ENCODE measurements at places on chromosomes 5 and 9.

GRCh38 chr9:21070906-21071305 lies 6.8 kb downstream of the IFNB1 start:
- DNase-seq, result no peak

- no peak for DNase-seq
These were observed 59.3 kb downstream of the SVEP1 start for GRCh38 chr9:110520120-110520701.

GRCh38 chr5:178293815-178294214 lies 61.2 kb upstream of the PHYKPL start:
- no peak for DNase-seq

DNA sequence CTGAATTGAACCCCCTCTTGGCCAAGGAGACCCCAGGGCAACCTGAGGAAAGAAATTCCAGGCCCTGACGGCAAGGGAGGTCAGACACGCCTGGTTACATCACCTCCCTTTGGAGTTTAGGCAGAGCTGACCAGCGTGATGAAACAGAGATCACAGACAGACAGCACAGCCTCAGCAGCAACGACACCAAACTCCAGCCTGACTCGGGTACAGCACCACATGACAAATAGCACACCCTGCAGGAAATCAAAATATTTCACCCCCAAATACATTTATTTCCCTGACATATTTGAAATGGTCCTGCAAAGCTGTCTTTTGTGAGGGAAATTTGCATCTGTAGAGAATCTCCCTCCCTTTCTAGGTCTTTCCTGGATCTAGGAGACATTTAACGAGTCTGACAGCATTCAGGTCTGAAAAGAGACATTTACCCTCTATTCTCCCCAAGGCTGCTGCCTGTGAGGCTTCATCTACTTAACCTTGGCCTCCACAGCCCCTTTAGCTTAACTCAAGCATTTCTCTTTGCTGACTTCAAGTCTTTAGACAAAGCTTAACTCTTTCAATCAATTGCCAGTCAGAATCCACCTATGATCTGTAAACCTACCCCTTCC lies 2.6 kb downstream of the QSOX2 start:
- DNase-seq, result peak; percentile 42

- DNase-seq, result no peak
These were observed 239.9 kb downstream of the FAM114A2 start for GRCh38 chr5:153798830-153799229.

GRCh38 chr5:108521841-108522506 lies 140.1 kb upstream of the FBXL17 start:
- peak; percentile 87 for DNase-seq

GRCh38 chr5:167939686-167940085 lies 351.8 kb upstream of the WWC1 start:
- no peak for DNase-seq

DNA sequence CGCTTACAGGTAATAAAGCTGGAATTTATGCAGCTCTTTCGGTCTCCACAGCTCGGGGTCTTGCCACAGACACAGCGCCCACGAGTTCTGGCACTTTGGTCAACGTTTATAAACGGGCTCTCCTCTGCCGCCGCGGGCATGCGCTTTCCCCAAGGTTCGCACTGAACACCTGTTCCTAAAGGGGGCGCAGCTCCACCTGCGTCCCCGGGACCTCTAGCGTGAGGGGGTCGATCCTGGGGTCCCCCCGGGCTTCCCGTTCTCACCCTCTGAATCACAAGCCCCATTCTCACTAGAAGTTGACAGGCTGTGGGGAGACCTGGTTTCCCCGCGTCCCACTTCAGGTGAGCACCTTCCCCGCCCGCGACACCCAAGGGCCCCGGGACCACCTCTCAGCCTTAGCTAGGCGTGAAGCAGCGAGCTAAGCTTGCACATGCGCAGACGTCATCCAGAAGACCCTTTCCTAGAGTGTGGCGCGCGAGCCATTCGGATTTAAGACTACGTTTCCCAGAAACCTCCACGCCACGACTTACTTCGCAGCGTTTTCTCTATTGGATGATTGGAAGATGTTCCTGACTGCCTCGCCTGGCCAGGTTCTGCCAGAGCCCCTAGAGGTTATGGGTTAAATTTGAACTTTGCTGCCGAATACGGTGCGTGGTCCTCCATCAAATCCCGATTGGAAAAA lies 21.3 kb upstream of the ZNF782 start:
- DNase-seq, result peak; percentile 99

GRCh38 chr5:7794823-7795222 lies 56.1 kb downstream of the CFAP90 start:
- no peak for DNase-seq

GRCh38 chr9:107484117-107484723 lies 5.3 kb downstream of the KLF4 start:
- DNase-seq, result peak; percentile 79
